ENCODE measurements at places on chromosomes 6 and 20.

GRCh38 chr6:48835421-48835958 lies 627.6 kb downstream of the MMUT start:
- no peak for DNase-seq

- no peak for DNase-seq
These were observed 49.2 kb downstream of the RPP21 start for GRCh38 chr6:30394139-30394538.

- no peak for DNase-seq
These were observed 198.4 kb upstream of the SLC35B3 start for GRCh38 chr6:8633762-8634161.

- no peak for DNase-seq
These were observed 46.7 kb upstream of the CARMIL1 start for GRCh38 chr6:25232479-25232878.

DNA sequence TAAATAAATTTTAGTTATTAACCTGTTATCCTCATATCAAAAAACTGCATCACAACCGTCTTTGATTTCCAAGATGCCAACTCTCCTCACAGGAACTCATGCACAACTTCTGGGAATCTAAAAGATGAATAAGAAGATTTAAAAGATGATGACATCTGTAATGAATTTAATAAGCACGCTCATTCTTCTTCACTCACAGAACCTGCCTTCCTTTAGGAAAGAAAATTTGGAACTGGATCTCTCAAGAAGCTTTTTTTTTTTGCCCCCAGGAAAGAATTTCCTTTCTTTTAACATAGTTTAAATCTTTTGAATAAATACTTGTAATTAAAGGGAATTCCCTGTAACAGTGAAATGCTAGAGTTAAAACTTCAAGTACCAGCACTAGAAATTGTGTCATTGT lies 161.5 kb downstream of the HIVEP2 start:
- no peak for DNase-seq

DNA sequence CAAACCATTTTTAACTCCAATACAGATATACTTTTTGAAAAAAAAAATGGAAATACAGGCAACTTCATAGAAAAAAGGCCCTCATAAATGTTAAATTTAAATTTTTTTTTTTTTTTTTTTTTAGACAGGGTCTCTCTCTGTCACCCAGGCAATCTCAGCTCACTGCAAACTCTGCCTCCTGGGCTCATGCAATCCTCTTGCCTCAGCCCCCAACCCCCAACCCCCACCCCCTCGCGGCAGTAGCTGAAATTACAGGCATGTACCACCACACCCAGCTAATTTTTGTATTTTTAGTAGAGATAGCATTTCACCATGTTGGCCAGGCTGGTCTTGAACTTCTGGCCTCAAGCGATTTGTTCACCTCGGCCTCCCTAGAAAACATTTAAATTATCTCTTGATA lies 12.8 kb upstream of the ULBP3 start:
- no peak for DNase-seq

DNA sequence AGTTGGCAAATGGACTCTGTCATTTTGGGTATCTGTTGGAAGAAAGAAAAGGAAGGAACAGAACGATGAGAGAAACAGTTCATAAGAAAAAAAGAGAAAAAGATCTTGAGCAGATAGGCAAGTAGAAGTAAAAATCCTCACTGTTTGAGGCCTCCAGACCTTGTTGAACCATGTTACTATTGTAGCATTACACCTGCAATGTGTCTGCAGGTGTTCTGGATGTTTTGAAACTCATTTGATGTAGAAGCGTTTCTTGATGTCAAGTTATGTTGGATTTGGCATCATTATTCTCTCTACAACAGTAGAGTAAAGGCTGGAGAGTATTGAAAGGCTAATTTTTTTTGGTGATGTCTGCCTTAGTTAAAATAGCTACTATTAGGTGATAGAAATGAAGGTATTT lies 108.7 kb downstream of the CARMIL1 start:
- DNase-seq, result no peak

DNA sequence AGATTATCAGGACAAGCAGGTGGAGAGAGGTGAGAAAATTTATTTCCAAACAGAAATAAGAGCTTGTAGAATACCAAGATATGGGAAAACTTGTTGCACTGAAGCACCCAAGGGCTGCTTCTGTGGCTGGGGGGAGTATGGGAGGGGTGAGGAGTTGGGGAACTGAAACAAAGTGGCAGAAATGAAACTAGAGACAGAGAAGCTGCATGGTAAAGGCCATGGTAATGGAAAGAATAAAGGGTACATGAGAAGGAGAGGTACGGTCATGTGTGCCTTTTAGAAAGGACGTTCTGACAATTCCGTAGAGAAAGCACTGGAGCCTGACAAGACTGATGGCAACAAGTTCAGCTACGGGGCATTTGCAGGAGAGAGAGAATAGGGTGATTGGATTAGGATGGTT lies 51.6 kb upstream of the RIN2 start:
- DNase-seq, result no peak

GRCh38 chr20:40532103-40532502 lies 156.9 kb downstream of the MAFB start:
- peak; percentile 40 for DNase-seq

GRCh38 chr6:87754828-87755227 lies 52.8 kb upstream of the AKIRIN2 start:
- DNase-seq, result no peak

DNA sequence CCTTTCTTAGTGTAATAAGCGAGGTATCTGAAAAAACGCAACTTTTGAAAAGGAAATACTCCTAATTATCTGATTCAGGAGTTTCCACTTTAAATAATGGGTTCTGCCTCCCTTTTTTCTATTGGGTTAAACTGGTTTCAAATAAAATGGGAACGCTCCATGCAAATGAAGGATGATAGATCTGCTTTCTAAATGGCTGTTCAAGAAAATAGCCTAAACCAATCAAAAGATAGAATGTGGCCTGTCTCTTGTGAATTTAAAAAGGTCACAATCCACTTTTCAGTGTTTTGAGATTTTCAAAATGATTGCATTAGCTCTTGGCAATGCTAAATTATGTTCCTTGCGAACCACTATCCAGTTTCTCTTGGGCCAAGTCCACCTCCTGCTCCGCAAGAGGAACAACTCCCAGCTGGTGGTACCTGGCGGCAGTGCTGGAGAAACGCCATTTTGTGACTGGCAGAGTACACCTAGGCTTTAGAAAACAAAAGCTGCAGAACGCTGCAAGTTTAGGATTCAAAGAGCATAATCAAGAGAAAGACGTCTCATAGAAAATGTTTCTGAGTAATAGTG lies 56.7 kb downstream of the TRIM38 start:
- no peak for DNase-seq

- DNase-seq, result no peak
These were observed 238.7 kb downstream of the PLCB1 start for GRCh38 chr20:8370774-8371173.

DNA sequence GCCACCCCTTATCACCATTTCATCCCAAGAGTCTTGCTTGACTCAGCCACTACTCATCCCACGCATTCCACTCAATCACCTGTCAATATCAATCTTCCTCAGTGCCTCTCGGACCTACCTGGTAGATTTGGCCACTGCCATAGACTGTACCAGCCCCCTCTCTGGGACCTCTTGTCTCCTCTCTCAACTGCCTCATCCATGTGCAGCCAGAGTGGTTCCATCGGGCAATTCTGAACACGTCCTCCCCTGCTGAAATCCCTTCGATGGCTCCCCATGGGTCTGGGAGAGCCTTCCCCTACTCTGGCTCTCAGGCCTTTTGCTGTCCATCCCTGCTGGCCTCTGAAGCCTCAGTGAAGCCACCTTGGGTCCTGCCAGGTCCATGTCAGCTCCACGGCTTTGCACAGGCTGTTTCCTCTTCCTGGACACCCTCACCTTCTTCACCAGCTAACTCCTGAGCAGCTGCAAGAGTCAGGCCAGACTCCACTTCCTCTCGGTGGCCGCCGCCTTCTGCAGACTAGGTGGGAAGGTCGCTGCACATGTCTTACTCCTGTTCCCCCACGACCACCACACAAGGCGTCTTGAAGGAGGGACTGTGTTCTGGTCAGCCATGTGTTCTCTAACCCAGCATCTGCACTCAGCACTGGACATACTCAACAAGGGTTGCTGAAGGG lies 120.4 kb downstream of the TOX2 start:
- DNase-seq, result peak; percentile 21

GRCh38 chr20:10665027-10665561 lies 8.7 kb downstream of the JAG1 start:
- DNase-seq, result no peak

GRCh38 chr6:164665328-164665727 lies 644.1 kb downstream of the C6orf118 start:
- DNase-seq, result no peak

- DNase-seq, result no peak
These were observed 91.9 kb downstream of the CCDC170 start for GRCh38 chr6:151585741-151586140.

- DNase-seq, result no peak
These were observed 25.8 kb downstream of the ROS1 start for GRCh38 chr6:117399924-117400323.

GRCh38 chr6:87364602-87365252 lies 20.1 kb downstream of the C6orf163 start:
- no peak for DNase-seq

All from stimulated activated CD8-positive, alpha-beta memory T cell treated with anti-CD3 and anti-CD28 coated beads, Interleukin-4, amount 100 ng/mL, for 48 hours (primary cell).